ENCODE measurements at places on chromosomes 11 and 22.
A peak's percentile ranks its signal among the peaks of the same experiment; 100 is the strongest.

DNA sequence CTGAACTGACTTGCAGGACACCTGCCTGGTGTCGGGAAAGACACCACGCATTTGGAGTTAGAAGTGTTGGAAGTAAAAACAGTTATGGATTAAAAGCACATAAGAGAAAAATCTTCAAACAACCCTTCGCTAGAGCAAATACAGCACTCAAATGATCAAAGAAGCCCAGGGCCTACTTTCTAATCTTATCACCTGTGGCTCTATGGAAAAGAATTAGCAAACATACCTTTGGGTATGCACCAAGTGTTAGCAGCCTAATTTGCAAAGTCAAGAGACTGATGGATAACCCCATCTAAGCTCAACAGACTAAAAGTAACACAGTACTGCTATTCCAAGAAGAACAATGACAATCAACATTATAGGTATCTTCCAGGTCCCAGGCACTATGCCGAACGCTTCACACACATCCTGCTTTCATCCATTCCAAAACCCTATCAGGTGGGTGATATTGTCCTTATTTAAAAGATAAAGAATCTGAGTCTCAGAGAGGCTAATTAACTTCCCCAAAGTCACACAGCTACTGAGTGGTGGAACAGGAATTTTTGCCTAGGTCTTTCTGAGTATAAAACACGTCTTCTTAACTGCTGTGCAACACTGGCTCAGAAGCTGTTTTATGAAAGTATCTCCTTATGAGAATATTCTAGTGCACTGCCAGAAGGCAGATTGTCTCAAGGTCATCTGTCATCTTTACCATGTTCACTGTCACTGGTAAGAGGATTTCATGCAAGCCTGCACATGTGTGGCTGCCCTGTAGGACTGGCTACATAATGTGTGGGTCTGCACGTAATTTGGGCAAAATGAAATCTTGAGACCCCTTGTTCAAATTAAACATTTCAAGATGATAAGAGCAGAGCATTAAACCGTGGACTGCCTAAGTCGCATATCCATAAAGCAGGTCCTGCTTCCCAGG is 16.4 kb downstream of the SLC1A2 start:
- DNase-seq = no peak

DNA sequence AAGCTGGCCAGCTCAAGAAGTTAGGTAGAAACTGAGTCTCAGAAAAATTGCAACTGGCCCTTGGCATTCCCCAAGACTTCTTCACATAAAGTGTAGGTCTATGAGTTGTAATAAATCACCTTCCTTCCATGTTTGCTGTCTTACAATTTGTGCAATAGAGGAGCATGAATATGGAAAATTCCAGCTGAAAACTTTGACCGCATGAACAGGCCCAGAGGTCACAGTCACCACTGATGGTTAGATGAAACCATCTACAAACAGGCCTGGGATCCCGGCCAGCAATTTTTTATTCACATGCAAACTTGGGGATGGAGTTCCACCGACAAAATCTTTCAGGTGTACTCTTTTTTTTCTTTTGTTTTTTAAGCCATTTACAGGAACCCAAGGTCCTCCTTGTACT is 88.1 kb downstream of the SERGEF start:
- DNase-seq = no peak

- DNase-seq = no peak
Observed at GRCh38 chr11:19980957-19981669, 179.2 kb downstream of the DBX1 start.

DNA sequence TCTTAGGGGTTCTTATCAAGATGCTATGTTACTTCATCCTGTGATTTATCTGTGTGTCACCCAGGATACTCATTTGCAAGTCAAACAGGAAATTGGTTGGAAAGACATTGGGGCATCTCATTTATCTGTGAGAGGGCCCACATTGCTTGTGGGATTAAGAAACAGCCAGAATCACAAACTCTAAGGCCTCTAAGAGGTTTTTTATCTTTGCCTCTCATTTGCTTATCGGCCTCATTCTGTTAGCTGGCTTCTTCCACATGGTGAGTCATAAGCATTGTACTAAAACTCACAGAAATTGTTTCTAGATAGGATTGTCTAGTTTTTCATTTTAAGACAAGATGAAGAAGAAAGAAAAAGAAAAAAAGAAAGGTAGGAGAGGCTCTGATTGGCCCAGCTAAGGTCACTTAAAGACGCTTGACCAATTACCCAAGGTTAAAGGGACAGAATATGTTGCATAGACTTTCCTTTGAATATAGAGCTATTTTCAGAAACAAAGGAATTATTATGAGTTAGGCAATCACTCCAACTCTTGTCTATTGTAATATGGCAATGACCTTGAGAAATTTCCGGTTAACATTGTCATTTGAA is 121.9 kb downstream of the ARHGAP42 start:
- DNase-seq = no peak

DNA sequence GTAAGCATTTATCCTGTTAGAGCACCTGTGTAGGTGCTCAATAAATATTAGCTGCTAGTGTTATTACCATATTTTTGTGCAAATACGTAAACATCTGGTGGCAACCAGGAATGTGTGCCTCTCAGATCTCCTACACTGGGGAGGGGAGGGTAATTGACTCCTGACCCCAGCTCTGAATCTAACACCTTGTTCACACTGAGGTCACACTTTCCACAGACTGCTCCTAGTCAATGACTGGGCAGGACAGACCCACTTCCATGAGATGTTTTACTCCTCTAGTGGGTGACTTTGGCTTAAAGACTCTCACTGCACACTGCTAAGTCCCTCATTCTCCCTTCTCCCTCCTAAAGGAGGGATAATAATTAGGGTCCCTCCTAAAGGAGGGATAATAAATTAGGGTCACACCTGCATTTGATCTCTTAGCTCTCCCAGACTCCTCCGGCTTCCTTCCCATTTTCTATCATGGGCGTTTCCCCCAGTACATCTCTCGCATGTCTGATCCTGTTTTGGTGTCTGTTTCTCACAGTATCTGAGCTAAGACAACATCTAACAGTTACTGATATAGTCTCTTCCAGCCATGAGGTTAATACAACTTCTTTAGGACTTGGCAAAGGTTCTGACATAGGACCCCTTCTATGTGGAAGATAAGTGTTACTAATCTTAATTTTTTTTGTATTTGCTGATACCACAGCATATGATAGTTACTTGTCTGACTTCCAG is 8.0 kb downstream of the CSTPP1 start:
- no peak for DNase-seq

GRCh38 chr22:25987948-25988347 is 181.3 kb upstream of the SEZ6L start:
- DNase-seq = no peak

DNA sequence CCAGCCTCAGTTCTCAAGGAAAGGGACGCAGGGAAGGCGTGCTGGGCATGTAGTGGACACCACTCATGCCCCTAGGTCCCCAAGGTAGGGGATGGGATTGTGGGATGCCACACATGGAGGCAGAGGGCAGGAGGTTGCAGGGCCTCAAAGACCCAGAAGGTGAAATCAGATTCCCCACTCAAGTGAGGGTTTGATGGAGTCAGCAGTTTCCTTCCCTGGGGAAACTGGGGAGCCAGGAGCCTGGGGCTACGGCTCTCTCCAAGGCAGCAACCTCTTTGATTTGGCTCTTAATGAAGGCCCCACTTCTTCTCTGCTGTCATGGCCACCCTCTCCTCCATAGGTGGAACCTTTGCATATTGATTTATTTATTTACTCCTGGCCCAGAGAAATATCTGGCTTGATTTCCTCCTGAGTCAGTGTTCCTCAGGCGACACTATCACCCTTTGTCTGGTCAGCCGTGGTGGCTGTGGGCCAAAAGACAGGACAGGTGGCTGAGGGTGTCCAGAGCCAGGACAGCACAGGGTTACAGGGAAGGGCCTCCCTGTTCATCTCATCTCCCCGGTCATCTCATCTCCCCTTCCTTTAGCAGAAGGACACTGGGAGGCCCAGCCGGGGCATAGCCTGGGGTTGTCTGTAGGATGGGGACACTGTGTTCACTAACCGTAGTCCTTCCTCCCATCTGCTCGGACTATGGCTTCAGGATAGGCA is 9.6 kb downstream of the GNAZ start:
- DNase-seq = no peak

DNA sequence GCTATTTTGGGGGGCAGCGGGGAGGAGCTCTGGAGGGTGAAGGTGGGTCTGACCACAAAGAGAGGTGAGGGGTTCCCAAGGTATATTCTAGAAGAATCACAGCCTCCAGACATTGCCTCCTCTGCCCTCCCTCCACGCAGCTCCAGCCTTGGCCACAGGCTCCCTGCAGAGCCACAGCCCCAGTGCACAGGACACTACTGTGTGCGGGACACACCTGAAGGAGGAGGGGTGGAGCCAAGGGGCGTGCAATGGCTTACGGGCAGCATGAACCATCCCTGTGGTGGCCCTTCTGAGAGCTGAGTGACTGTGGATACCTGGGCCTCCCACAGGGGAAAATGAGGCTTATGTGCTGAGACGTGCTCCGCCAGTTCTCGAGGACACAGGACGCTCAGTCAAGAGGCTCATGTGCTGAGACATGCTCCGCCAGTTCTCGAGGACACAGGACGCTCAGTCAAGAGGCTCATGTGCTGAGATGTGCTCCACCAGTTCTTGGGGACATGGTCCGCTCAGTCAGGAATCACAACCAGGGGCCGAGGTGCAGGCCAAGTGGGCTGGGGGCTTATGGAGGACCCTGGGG is 417.3 kb downstream of the SHANK2 start:
- no peak for DNase-seq

DNA sequence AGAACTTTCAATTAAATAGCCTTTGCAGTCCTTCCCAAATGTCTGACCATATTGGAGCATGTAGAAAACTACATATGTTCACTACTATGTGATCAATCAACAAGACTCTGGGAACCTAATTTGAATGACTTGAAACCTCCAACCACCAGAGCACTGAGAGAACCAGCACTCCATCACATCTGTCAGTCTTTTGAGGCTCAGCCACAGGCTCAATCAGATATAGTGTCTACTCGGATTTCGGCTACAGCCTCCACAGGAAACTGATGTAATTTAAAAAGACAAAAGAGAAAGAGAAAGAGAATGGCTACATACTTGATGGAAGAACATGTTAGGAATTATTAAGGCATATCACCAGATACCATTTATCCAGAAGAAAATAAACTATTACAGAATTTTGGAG is 859.0 kb downstream of the FAM181B start:
- no peak for DNase-seq

GRCh38 chr11:76512851-76513653 is 68.2 kb downstream of the EMSY start:
- peak; percentile 3 for DNase-seq

DNA sequence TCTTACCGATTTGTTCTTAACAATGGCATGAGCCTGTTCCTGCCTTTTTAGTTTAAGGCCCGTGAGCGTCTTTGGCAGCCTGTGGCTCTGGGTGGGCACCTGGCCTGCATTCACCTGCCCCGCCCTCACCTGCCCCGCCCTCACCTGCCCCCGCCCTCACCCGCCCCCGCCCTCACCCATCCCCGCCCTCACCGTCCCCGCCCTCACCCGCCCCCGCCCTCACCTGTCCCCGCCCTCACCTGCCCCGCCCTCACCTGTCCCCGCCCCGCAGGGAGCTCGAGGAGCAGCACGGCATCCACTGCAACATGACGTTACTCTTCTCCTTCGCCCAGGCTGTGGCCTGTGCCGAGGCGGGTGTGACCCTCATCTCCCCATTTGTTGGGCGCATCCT is 14.2 kb downstream of the GATD1 start:
- DNase-seq = no peak

DNA sequence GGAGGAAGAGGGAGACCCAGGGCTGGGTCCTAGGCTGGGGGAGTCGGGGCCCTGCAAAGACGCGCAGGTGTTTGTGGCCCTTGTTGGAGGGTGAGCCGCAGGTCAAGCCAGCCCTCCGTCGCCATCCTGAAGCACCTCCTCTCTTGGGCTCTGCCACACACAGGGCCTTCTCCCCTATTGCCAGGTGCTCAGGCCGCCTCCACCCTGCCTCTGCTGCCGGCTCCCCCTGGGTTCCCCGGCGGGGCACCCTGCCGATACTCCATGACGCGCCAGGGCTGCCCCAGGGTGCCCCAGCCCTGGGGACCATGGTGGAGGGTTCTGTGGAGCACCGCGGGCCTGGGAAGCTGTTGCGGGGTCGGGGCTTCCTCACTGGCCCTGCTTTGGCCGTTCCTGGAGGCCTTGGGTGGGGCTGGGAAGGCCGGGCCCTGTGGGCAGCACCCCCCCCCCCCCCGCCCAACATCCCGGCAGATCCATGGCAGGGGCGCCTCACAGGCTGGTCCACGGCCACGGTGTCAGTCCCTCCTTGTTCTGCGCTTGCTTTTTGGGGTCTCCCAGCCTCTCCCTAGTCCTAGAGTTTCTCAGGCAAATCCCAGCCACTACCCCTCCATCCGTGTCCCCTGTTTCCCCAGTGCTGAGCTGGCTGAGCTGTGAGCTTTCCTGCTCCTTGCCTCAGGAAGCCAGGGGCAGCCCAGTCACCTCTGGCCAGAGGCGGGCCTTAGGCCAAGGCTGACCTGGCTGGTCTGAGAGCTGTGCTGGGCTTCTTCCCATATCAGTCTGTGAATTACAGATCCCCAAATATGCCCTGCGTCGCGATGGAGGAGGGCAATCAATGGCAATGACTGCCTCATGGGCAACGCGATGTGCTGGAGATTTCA is 2.3 kb upstream of the ADORA2A start:
- no peak for DNase-seq

GRCh38 chr11:27945348-27945747 is 162.6 kb downstream of the KIF18A start:
- no peak for DNase-seq

- DNase-seq = no peak
Observed at GRCh38 chr22:38135133-38135706, 24.7 kb upstream of the BAIAP2L2 start.

DNA sequence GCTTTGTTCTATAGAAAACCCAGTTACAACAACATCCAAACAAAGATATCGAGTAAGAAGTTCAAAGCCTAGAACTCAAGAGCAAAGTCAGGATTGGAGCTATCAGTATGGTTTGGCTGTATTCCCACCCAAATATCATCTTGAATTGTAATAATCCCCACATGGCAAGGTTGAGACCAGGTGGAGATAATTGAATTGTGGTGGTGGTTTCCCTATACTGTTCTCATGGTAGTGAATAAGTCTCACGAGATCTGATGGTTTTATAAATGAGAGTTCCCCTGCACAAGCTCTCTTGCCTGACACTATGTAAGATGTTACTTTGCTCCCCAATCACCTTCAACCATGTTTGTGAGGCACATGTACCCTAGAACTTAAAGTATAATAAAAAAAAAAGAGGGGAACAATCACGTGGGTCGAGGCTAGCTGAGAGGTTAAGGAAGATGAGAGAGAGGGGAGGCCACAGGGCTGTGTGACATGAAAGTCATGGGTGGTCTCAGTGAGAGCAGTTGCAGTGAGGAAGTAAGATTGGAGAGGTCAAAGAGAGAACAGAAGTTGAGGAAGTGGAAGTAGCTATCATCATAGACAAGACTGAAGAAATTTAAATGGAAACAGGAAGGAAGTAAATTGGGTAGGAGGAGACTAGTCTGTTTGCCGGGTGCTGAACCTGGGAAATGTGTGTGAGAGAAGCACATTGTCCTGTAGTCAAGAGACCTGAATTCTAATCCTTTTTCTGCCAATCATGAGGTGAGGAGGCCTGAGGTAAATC is 80.1 kb upstream of the CD44 start:
- no peak for DNase-seq

Measured in globus pallidus (tissue), 1 donor.